Right forelimb (tissue), 1 donor: ENCODE measurements at places on chromosomes 11 and 22.

- peak; percentile 93 for DNase-seq
Observed at GRCh38 chr22:45671783-45672563, at the start of gene ATXN10. Gene ATXN10 (plus strand): TSS chr22:45671834. CDS start chr22:45672064, 230 bp downstream.

- peak; percentile 86 for DNase-seq
Observed at GRCh38 chr22:42169055-42169469, 38.5 kb upstream of the CYP2D6 start.

DNA sequence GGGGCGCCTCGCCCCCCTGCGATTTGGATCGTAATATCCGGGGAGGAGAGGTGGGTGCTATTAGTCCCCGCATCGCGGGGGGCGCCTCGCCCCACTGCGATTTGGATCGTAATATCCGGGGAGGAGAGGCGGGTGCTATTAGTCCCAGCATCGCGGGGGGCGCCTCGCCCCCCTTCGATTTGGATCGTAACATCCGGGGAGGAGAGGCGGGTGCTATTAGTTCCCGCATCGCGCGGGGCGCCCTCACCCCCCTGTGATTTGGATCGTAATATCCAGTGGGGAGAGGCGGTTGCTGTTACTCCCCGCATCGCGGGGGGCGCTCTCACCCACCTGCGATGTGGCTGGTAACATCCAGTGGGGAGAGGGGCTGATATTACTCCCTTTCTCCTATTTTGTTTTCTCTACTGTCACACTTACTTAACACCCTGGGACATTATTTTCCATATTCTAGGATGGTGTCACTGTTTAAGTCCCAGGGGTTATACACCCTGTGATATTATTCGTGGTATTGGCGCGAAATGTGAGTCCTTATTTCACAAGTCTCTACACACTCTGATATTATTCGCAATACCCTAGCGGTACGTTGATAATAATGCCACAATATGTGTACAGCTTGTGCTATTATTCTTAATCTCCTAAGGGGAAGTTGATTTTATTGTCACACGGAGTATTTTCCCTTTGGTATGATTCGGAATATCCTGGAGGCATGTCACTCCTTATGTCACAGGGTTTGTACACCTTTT is 57.8 kb upstream of the ALDH3B2 start:
- DNase-seq, result no peak

DNA sequence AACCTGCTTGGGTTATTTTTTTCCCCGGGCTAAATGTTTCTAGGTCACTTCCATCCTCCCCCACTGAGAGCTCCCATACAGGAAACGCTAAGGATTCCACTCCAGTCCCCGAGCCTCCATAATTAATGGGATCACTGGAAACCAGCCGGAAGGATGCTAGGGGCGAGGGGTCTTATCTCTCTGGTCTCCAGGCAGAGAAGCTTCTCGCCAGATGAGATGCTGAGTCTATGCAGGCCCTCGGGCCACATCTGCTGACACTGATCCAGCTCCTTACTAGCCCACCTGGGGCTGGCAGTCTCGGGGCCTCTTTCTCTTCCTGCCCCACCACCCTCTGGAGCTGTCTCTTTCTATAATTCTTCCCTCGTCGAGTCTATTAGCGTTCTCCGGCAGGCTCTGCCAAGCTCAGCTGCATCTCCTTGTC is 125.9 kb upstream of the SYT13 start:
- DNase-seq, result no peak

DNA sequence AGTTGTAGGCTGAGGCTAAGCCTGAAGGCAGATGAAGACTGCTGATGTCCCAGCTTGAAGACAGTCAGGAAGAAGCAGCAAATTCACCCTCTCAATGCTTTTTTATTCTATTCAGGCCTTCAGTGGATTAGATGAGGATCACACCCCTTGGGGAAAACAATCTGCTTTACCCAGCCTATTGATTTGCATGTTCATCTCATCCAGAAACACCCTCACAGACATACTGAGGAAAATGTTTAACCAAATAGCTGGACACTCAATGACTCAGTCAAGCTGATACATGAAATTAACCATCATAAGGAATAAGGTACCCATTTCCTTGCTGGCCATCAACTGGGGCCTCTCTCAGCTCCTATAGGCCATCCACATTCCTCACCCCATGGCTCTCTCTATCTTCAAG is 549.9 kb upstream of the CCDC90B start:
- DNase-seq, result no peak

DNA sequence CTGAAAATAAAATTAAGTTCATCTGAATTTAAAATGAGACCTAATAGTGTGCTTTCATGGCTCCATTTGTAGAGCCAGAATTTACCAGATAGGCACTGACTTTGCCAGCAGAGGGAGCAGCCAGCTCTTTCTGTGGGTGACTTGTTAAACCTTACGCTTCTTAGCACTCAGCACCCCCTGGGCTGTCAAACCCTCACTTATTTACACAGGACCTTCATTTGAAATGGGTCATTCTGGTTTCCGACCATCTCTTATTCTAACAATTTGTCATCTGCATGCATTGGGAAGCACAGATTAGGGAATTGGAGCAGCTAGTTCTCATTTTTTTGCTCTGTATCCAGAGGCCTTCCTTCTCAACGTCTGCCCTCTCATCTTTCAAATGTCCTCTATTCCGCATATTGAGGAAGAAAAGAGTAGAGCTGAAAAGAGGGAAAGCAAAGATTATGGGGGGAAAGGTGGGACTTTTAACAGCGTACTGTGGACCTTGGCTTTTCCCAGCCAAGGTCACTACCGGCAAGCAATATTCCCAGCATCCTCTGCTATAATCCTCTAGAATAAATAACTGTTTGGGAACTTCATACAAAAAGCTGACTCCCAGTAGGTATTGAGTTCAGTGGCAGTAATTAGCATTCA is 3.1 kb downstream of the ASRGL1 start:
- peak; percentile 48 for DNase-seq

DNA sequence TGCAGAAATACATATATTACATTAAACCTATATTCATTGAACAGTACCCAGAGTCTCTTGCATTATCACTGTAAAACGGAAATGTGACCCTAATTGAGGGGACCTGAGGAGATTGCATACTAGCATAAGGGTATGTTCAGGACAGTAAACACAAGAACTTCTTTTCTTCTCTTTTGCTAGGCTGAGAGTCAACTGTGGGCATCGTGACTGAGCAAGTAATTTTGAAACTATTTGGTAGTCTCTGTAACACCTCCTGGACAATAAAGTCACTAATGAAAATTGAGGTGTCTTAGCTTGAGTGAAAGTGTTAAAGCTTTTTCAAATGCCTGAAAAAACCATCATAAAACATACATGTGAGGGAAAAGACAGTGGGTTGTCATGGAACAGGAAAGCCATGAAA is 90.9 kb downstream of the PDHX start:
- DNase-seq, result no peak
